CD4-positive, alpha-beta T cell treated with Interleukin-1 beta for 1 hour (primary cell): ENCODE measurements at places on chromosomes 2 and 18.

- peak; percentile 1 for DNase-seq
These were observed 499.5 kb upstream of the CHAC2 start for GRCh38 chr2:53268086-53268485.

DNA sequence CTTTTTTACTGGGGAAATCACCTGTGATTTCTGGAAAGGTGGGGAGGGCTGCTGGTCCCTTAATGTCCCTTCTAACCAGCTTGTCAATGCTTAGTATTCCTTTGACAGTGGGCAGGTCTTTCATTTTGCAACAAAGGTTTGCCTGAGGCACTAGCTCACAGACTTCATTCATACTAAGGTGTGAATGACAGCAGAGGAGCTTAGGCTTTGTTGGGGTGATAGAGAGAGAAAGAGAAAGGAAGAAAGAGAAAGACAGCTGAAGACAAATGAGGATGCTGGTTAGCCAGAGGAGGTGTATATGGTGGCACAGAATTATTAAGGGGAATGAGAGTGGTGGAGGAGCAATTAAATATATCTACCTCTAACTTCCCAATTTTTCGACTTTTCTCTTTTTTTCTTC, 28.9 kb upstream of the GTF2A1L start:
- DNase-seq = no peak

DNA sequence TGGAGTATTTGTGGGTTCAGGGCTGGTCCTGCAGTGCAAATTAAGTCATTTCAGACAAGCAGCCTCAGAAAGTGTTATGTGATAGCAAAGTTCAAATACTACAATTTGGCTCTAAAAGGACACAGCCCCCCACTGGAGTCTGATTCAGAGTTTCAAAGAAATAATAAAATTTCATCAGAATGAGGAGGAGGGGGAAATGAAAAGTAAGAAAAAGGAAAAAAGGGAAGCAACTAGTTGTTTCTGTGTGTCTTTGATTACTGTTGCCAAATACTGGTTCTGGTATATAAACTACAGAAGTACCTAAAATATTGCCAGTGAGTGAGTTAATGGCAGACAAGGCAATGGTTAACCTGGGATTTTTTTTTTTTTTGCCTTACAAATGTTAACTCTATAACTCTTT, 773.9 kb downstream of the BCL11A start:
- no peak for DNase-seq

DNA sequence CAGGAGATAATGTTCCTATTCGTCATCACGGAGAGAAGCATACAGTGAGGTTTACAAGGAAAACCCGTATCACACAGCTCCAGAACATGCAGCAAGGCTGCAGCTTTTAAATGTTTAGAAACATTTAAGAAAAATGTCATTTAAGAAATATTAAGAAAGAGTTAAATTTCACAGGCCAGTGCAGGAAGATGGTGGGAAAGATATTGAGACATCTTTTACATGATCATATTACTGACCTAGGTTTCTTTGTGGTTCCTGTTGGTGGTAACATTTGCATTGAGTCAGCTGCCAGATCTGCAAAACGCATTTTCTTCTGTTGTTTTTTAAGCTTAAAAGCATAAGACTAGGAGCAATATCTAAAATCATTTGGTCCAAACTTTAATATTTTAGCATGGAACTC, 44.9 kb downstream of the CPO start:
- DNase-seq = no peak

DNA sequence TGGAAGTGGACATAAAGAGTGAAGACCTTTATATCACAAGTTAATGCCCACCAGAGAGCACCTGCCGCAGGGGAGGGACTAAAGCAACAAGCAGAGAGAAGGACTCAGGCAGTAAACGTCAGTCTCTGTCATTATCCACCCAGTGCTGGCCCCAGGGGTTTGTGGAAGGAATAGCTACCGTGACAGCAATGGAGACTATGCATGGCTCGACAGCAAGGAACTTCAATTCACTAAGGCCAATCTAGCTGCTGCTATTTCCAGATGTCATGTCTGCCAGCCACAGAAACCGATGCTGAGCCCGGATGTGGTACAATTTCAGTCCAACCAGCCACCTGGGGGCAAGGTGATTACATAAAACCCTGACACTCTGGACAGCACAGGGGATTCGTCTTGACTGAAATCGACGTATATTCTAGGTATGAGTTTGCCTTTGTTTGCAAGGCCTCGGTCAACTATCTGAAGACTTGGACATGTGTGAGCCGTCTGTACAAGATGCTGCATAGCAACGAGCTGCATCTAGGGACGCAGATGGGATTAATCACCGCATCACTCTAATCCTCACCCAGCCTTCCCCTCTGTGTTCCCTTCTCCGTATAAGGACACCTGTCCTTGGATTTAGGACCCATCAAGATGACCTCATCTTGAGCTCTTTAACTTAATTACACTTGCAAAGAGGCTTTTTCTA, 154.1 kb upstream of the SH3BP4 start:
- no peak for DNase-seq

DNA sequence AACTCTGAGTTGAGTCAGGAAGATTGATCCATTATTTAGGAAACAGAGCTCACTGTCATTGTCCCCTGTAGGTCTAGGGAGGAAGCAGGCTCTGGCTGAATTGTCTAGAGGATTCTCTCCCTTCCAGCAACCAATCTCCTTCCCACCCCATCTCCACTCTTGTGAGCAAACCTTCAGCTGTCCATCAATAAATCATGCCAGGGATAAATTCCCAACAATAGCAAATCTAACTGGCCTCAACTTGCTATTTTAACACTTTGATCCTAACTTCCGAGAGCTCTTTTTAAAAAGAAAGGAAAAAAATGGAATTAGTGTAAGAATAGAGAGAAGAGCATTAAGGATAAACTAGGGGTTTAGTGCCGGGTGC, 53.5 kb downstream of the ATP8B1 start:
- no peak for DNase-seq
